ENCODE measurements at places on chromosomes 1 and 21.
A peak's percentile ranks its signal among the peaks of the same experiment; 100 is the strongest.

GRCh38 chr21:39029900-39030884 lies 153.1 kb downstream of the PSMG1 start:
- DNase-seq: peak; percentile 33

- DNase-seq: no peak
These were observed 39.6 kb upstream of the ENAH start for GRCh38 chr1:225692517-225692879.

- DNase-seq: no peak
These were observed 11.3 kb upstream of the SLC1A7 start for GRCh38 chr1:53153752-53154151.

DNA sequence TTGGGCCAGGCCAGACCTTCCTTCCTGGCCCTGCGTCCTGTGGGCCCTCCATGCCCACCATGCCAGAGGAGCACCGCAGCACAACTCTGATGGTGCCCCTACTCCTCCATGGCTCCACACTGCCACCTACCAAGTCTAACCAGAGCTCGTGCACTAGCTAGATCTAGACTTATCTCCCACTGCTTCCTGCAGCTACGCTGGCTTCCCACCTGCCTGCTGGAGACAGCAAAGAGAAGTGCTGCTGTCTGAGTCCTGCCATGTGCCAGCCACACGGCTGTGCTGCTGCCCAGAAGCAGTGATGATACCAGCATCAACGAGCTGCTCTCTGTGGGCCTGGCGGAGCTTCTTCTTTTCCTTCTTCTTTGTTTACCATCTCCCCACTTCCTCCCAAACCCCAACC lies 4.5 kb downstream of the GUCA2B start:
- no peak for DNase-seq

- DNase-seq: no peak
These were observed 13.5 kb downstream of the FCGR2B start for GRCh38 chr1:161676441-161676840.

- peak; percentile 32 for DNase-seq
These were observed 1.4 kb downstream of the NIT1 start for GRCh38 chr1:161119092-161119903.

GRCh38 chr1:42674214-42674613 lies 8.0 kb upstream of the YBX1 start:
- DNase-seq: no peak

DNA sequence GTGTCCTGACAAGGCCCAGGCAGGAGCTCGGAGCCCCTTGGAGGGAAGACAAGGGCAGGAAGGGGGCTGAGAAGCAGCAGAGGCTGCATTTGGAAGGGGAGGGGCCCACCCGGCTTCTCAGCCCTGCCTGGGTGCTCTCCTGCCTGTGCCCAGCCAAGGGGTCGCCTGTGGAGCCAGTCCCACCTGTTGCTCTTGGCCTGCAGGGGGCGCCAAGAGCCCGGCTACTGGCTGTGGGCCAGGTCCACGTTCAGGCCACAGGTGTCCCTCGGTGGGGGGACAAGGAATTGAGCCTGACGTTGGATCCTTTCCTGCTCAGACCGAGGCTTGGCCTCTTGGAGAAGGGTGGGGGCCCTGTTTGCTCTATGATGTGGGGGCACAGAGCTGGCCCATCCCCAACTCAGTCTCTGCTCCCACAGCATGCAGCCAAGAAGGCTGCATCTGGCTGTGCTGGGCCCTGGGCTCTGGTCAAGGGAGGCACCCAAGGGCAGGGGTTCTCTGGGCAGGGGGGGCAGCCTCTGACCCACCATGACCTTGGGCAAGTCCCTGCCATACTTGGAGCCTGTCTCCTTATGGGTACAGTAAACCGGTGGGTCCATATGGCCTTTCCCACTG lies 10.9 kb downstream of the WNT4 start:
- DNase-seq: peak; percentile 29
